ENCODE measurements at places on chromosomes 1 and 21.

DNA sequence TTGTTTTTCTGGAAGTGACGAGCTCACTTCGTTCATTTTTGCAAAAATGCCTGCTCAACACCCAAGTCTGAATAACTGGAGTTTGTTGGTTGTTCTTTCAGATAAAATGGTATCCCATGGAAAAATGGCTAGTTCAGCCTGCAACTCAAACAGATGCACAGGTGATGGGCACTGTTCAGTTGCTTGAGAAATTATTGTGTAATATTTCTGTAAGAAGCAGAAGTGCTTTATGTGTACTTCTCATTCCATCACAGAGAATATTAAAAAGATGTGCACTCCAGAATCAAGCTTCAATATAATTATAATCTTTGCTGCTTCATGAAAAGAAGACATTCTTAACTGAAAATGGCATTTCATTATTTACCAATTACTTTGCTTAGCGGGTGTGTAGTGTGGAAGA is 9.1 kb downstream of the SYT2 start:
- DNase-seq, result no peak
- no peaks in the 10 kb centered on the region for H3K27me3 ChIP-seq
- H3K4me3 ChIP-seq, result no peak overlapping the region
- H3K27ac ChIP-seq, result no peak overlapping the region

DNA sequence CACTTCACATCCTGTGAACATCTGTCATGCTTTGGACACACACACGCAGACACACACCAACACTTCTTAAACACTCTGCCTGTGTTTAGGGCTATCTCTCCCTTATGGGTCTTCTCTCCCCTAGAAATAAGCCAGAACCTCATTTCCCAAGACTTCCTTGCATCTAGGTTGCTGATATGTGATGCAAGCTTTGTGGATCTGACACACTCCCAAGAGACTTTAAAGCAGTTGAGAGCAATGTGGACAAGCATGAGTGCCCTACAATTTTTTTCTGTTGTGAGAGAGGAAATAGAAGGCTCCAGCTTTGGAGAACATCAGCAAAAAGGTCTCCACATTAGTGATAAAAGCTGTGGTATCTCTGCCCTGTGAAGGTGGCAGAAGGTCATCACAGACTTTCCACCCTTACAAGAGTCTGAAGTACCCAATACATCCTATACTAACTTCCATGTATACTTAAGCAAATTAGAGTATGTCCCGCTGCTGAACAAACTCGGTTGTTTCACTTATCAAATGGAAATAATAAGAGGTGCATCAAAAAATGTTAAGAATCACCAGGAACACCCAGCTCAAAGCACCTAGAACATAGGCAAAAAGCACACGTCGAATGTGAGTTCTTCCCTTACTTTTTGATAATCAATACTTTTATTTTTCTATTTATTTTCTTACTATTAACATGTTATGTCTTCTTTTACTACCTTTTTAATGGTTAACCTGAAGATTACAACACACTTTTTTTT is 267.6 kb downstream of the SETD4 start:
- H3K27ac ChIP-seq, result no peak overlapping the region
- H3K4me1 ChIP-seq, result no peaks in the 10 kb centered on the region
- no peak overlapping the region for H3K4me3 ChIP-seq
- H3K27me3 ChIP-seq, result no peaks in the 10 kb centered on the region
- DNase-seq, result no peak

GRCh38 chr21:26834181-26834905 is 10.9 kb downstream of the ADAMTS1 start:
- peaks cover 27% of the 10 kb centered on the region for H3K36me3 ChIP-seq
- no peaks in the 10 kb centered on the region for H3K27me3 ChIP-seq
- peaks cover 35% of the 10 kb centered on the region for H3K4me1 ChIP-seq
- no peak overlapping the region for H3K4me3 ChIP-seq

GRCh38 chr1:178684542-178685000 is 40.5 kb upstream of the RALGPS2 start:
- no peaks in the 10 kb centered on the region for H3K27me3 ChIP-seq
- no peaks in the 10 kb centered on the region for H3K4me1 ChIP-seq
- no peak overlapping the region for H3K4me3 ChIP-seq
- no peak for DNase-seq

DNA sequence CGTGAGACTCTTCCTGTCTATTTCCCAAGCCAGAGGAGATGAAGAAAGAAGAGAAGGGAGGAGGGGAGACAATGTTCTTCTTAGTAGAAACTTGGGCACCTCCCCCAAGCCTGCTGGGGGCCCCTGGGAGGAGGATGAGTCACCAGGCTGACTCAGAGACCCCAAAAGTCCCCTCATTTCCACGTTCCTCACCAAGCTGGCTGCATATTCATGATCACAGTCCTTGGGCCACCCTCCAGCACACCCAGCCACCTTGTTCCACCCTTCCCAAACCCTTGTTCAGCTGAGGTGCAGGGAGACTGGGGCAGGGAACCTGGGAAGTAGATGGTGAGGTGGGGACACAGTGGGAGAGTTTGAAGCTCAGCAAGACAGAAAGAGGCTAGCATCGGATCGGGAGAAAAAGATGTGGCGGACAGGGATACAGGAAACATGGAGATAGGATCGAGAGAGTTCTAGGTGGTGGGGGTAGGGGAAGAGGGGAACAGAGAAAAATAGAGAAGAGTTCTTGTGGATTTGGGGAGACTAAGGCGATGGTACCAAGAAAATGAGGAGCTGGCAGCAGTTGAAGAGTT is 712 bp downstream of the RAB13 start:
- H3K27ac ChIP-seq, result peak overlapping the region; percentile 80
- peak overlapping the region; percentile 81 for H3K4me3 ChIP-seq
- DNase-seq, result no peak
- H3K36me3 ChIP-seq, result no peaks in the 10 kb centered on the region
- no peaks in the 10 kb centered on the region for H3K27me3 ChIP-seq

DNA sequence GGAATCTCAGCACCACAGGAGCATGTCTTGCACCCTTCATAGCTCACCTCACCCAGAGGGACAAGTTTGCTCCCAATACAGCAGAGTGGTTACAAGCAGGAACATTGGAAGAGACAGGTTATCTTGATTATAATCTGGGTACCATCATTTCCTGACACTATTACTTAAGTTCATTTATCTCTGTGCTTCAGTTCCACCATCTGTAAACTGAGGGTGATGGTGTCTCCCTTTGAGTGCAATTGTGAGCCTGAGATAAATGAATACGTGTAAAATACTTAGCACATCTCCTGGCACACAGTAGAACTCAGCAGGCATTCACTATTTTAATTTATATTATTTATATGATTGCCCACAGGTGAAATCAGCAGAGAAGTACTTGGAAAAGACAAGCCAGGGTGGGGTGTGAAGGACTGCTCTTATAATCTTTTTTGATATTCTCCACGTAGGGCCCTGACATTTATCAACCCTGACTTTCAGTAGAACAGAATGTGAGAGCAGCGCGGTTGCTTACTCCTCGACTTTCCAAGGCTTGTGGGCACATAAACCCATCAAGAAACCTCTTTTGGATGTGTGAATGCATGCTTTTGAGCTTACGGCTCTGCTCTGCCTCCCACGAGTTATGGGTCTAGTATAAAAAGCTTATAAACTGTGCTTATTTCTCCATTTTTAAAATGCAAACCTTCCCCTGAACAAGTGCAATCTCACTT is 34.9 kb downstream of the DUSP10 start:
- H3K27me3 ChIP-seq, result no peaks in the 10 kb centered on the region
- DNase-seq, result no peak
- H3K4me3 ChIP-seq, result no peak overlapping the region
- no peaks in the 10 kb centered on the region for H3K36me3 ChIP-seq

GRCh38 chr1:161952607-161953172 is 71.0 kb downstream of the OLFML2B start:
- H3K27ac ChIP-seq, result no peak overlapping the region
- H3K27me3 ChIP-seq, result no peaks in the 10 kb centered on the region
- peaks cover 23% of the 10 kb centered on the region for H3K4me1 ChIP-seq
- H3K36me3 ChIP-seq, result no peaks in the 10 kb centered on the region

- H3K4me3 ChIP-seq, result no peak overlapping the region
- no peak for DNase-seq
- no peaks in the 10 kb centered on the region for H3K27me3 ChIP-seq
- H3K27ac ChIP-seq, result no peak overlapping the region
Observed at GRCh38 chr21:35861661-35862060, 198.7 kb downstream of the SETD4 start.

DNA sequence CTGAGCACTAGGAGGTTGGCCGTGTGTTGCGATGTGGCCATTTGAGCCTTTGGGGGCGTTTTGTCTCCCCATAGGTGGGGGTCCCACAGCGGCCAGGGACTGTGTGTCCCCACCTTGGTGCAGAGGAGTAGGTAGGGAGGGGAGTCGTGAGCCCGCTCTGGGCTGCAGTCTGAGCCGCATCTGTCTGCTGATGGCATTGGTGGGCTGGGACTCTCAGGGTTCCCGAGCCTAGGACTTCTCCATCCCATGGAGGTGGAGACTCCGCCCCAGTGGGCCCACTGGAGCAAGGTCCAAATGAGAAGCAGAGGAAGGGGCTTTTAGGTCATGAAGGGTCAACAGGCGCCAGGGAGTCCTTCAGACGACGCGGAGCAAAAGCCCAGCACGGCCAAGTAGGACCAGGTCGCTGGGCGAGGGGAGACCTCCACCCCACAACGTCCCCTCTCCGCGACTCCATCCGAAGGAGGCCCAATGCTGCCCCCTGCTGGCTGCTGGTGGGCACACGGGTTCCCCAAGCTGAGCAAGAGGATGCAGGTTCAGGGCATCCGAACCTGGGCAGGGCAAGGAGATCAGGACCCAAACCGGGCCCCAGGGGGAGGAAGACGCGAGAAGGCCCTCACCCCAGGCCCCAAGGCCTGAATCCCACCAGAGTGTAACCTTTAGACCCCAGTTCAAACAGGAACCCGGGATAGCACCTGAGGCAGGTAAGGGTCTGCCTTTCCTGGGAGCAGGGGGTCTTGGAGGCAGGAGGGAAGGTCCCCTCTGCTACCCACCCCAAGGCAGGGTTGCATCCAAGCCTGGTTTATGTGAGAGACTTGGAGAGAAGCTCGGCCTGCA is 14.9 kb downstream of the TTC34 start:
- no peaks in the 10 kb centered on the region for H3K4me1 ChIP-seq
- no peak overlapping the region for H3K4me3 ChIP-seq
- no peak for DNase-seq
- H3K36me3 ChIP-seq, result no peaks in the 10 kb centered on the region

- H3K27ac ChIP-seq, result no peak overlapping the region
- H3K4me3 ChIP-seq, result no peak overlapping the region
- H3K36me3 ChIP-seq, result no peaks in the 10 kb centered on the region
- H3K4me1 ChIP-seq, result no peaks in the 10 kb centered on the region
Observed at GRCh38 chr1:72062584-72062983, 219.8 kb downstream of the NEGR1 start.

All from thoracic aorta (tissue), 2 donors.